ENCODE measurements at places on chromosomes 4 and X.

DNA sequence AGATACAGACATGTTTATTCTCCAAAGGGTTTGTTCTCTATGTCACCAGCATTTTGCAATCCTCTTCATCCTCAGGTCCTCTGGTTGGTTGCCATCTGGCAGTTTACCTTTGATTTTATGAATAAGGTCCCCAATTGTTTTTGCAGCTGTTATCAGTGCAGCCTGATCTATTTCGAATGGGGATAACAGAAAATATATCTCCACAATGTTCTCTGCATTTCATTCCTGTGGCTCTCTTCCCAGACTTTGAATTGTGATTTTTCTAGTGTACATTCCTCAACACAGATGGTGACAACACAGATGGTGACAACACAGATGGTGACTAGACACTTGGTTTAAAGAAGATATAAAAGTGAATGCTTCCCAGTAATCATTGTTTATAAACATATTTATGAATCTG lies 74.1 kb downstream of the FBXO8 start:
- ATAC-seq: no peak

DNA sequence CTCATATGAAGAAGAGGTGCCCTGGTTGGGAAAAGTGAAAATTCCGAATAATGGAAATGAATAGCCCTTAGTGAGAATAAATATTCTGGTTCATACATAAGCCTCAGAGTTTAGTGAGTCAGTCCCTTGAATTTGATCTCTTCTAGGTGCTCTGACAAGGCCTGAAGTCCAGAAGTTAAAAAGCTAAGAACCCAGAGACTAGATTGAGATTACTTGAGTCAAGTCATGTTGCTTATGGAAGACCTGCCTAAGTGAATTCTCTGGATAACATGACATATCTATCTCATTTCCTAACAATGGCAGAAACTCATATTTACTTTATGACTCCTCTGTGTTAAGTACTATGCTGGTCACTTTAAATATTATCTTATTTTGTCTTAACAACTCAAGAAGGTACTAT lies 10.5 kb upstream of the PRSS48 start:
- ATAC-seq: no peak

- ATAC-seq: no peak
Observed at GRCh38 chrX:25389266-25389665, 373.5 kb upstream of the ARX start.

DNA sequence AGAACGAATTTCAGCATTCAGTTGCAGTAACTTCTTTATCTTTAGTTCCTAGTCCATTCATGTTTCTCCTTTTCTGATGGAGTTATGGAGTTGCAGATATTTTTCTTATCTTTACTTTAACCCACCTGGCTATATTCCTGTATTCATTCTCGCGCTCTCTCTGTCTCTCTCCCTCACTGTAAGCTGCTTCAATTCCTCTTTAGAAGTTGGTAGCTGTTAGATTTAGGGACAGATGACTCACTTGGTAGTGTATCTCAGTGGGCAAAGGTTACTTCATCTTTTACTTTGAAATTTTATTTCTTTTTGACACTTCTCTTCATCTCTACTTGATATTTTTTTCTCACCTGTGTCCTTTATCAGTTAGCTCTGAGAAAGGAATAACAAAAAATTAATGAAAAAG lies 49.6 kb upstream of the BRS3 start:
- ATAC-seq: no peak

GRCh38 chrX:17642891-17643290 lies 94.4 kb upstream of the SCML1 start:
- no peak for ATAC-seq

DNA sequence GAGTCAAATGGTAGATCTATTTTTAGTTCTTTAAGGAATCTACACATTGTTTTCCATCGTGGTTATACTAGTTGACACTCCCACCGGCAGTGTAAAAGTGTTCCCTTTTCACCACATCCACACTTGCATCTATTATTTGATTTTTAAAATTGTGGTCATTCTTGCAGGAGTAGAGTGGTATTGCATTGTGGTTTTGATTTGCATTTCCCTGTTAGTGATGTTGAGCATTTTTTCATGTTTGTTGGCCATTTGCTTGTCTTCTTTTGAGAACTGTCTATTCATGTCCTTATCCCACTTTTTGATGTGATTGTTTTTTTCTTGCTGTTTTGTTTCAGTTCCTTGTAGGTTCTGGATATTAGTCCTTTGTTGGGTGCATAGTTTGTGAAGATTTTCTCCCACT lies 70.0 kb downstream of the TAB3 start:
- no peak for ATAC-seq

DNA sequence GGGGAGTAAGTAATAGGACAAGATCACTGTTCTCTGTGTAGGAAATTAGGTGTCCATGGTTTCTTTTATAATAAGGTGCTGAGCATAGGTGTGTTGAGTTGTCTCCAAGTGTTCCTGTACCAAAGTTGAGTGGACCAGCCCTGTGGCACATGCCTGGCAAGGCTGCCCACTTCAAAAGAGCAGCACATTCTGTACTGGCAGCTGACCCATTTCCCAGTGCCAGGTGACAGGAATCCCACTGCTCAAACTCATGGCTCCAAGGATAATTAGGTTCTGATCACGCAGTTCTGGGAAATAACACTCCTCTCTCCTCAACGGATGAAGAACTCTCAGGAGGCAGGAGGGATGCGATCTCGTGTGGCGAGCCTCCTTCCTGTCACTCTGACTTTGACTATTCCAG lies 12.8 kb upstream of the LGI2 start:
- no peak for ATAC-seq

GRCh38 chr4:166006217-166006616 lies 133.2 kb downstream of the TLL1 start:
- ATAC-seq: no peak

DNA sequence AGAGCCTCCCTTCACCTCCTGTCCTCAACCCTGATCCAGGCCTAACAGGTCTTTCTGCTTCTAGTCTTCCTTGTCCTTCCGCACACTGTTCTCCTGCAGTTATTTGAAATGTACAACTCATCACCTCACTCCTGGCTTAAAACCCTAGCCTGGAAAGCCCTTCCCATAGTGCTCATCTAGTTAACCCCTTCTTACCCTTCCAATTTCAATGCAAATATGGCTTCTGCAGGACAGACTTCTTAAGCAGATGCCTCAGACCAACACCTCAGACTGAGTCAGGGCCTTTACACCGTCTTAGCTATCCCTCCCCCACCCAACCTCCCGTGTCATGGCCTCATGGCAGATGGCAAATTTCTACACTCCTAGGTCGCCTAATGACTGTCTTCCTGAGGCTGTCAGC lies 130.4 kb downstream of the BCOR start:
- no peak for ATAC-seq

- ATAC-seq: no peak
Observed at GRCh38 chrX:140141444-140142029, 176.2 kb upstream of the CXorf66 start.

GRCh38 chr4:24816797-24817196 lies 21.4 kb downstream of the SOD3 start:
- ATAC-seq: no peak

DNA sequence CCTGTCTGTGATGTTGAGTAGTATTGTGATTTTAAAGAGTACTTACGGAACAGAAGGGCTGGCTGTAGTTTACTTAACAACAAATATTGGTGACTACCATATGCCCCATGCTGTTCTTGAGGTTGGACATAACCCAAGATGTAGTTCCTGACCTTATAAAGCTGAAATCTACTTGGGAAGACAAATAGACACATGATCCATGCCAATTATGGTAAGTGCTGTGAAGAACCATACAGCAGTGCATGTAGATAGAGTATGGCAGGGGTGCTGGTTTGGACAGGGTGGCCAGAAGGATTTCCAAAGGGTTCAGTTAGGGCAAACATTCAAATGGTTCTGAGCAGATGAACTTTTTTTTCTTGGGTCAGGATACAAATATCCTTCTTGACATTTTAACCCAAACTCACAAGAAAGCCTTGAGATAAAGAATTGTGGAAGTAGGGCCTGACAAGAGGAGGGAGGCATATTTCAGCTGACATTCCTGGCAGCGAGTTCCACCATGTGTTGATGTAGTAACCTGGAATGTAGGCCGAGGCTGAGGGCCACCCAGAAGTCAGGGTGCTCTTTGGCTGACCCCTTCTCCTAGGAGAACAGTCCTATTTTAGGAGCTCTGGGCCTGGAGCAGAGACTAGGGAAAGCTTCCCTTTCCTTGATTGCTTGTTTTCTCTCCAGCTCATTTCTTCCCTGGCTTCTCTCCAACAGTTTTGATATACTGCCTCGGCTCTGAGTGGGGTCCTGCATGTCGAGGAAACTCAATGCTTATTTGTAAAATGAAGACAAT lies 74.2 kb downstream of the FREM3 start:
- ATAC-seq: peak; percentile 93

DNA sequence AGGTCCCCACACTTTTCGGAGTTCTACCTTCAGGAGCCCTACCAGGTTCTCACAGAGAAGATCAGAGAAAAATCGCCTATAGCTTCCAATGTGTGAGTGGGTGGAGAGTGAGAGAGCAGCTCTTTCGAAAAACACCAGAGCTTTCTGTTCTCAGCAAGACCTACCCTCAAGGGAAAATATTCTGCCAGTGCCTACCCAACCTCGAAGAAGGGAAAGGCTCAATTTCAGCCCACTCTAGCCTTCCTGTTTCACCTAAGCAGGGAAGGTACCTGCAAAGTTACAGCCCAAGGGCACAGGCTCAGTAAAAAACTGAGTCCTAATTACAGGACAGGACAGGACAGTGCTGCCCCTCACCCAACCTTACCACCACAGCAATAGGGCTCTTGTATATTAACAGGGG lies 104.0 kb upstream of the WDR17 start:
- ATAC-seq: no peak

DNA sequence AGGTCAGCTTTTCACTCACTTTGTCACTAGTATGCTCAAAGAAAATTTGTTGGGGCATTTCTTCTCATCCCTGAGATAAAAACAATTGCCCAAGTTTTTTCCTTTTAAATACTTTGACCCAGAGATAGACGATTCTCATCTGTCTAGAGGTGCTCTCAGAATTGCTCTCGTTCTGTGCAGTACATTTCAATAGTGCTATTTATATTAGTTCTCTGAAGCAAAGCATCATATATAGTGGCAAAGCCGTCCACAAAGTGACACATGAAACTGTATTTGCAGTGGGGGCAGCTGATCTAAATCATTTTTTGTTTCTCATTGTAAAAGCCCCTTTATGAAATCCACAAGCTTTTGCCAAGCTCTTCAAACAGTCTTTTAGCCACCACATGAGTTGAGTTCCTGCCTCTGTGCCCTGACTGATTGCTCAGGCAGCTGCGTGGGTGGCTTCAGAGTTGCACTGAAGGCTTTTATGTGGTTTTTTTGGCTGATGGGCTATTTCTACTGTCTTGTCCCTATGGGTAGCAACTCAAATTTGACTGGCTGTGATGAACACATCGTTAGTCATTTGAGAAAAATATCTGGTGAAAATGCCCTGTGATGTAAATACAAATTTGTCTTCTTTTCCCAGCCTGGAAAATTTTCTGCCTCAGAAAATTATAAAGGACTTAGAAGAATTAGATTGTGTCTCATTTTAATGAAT lies 119.1 kb upstream of the OTUD4 start:
- no peak for ATAC-seq

GRCh38 chrX:13159886-13160285 lies 115.5 kb upstream of the FAM9C start:
- no peak for ATAC-seq

DNA sequence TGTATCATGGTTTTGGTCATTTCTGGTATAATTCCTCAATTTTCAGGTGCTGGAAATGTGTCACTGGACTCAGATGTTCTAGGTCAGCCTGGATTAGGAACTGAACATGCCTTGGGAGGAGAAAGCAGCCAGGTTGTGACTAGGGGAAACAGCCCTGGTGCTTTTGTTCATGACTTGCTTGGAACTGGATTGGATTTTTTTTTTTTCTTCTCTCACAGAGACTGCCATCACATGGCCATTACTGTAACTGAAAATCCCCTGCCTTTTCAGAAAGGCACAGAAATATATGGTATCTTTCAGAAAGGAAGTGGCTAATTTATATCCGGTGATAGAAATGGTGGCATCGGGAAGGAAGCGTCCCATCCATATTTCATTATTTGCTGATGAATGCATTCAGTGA lies 34.6 kb downstream of the SEPTIN11 start:
- ATAC-seq: peak; percentile 17

DNA sequence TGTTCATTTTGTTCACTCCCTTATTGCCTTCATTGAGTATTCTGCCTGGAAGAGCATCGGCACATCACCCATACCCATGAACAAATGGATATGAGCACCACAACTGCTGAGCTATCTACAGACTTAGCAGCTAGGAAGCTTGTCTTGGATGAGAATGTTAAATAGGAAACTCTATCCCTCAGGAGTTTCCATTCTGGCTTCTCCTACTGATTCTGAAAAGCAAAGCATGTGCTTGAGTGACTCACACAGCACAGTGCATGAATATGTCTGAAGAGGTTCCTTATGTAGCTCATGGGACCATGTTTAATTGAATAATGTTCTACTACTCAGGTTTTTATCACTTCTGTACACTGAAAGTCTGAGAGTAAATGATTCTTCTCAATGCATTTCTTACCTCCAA lies 57.3 kb upstream of the MXRA5 start:
- ATAC-seq: no peak

DNA sequence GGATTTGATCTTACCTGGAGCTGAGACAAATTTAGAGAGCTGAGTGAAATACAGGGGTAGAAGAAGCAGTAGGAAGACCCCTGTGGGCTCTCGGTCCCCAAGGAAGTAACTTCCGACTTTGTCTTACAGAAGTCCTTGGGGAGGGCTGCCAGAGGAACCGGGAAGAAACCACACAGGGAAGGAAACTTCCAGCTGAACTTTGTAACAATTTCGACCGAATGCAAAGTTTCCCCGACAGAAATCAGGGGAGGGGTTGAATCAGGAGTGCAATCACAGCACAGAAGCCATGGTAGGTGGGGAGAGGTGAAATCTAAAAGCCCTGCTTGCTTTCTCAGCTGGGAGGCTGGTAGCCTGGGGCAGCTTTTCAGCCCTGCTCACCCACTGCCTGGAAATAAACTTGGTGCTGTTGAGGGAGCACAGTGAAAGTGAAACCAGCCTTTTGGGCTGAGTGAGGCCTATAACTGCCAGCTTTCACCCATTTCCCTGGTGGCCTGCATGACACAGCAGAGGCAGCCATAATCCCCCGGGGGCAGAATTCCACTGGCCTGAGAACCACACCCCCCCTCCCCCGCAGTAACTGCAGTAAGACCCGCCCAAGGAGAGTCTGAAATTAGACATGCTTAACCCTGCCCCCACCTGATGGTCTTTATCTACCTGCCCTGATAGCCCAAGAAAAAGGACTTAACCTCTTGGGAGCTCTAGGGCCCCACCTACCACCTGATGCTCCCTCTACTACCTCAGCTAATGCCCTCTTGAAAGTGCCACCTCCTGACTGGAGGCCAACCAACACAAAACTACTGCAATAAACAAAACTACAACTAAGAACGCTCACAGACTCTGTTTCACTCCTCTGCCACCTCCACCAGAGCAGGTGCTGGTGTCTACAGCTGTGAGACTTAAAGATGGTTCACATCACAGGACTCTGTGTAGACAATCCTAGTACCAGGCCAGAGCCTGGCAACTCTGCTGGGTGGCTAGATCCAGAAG lies 248.2 kb downstream of the PARM1 start:
- ATAC-seq: no peak
